ENCODE measurements at places on chromosomes 3 and 15.

DNA sequence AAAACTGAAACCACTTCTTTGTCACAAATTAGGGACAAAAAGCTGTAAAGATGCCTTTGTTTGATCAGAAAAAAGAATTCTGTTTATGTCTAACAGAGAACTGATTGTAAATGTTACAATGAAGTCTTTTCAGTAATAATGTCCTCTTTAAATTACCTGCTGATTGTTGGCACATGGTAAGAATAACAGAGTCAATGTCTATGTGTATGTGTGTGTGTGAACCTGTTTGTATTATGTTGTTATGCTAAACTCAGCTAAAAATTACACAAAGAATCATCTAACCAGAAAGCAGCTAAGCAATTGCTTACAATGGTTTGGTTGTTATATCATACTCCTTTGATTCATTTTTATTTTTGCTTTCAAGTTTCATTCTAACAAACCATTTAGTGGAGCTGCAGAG, 159.1 kb upstream of the PDZRN3 start:
- DNase-seq = no peak

DNA sequence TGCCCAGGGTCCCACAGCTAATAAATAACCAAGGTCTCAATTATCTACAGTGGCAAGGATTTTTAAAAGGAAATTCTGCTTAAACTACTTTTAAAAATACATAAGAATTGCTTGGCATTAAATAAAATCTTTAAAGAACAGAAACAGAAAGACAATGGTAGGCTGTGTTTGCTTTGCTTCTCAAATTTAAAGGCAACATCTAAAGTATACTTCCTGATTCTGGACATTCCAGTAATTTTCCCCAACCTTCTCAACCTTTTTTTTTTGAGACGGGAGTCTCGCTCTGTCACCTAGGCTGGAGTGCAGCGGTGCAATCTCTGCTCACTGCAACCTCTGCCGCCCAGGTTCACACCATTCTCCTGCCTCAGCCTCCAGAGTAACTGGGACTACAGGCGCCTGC, 5.3 kb downstream of the VPS13C start:
- DNase-seq = no peak

DNA sequence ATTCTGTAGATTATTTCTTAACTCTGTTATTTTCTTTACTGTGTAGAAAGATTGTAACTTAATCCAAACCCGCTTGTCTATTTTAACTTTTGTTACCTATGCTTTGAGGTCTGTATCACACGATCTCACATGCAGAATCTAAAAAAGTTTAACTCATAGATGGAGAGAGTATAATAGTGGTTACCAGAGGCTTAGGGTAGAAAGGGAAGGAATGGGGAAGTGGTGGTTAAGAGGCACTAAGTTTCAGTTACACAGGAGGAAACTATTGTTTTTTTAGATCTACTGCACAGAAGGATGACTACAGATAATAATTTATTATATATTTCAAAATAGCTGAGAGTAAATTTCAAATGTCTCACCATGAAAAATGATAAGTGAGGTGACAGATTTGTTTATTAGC, 515.2 kb downstream of the RSL24D1 start:
- DNase-seq = no peak

DNA sequence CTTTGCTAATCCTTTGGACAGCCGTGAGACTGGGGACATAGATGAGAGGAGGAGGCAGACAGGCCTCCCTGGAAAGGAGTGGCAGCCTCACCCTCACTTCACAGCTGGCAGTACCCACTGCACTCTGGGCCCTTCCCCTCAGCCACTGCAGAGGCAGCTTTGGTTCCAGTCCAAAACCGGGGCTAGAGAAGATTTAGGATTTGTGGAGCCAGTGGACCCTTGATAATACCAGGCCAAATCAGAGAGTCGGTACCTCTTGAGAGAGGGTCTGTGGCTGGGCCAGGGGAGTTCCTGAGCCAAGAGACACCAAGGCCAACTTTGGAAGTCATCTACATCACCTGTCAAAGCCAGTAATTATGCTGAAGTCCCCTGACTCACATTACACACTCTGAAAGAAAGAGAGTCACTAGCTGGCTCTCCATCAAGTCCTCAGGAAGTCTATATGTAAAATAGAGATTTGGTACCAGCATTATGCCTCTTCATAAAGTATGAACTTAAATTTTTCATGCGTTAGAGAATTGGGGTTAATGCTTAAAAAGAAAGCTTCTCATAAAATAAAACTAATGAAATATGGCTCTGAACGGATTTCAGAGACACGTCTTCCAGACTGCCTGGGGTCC, 244.1 kb upstream of the SEMA6D start:
- no peak for DNase-seq

GRCh38 chr15:43134157-43134635, 810 bp downstream of the TMEM62 start:
- peak; percentile 26 for DNase-seq

DNA sequence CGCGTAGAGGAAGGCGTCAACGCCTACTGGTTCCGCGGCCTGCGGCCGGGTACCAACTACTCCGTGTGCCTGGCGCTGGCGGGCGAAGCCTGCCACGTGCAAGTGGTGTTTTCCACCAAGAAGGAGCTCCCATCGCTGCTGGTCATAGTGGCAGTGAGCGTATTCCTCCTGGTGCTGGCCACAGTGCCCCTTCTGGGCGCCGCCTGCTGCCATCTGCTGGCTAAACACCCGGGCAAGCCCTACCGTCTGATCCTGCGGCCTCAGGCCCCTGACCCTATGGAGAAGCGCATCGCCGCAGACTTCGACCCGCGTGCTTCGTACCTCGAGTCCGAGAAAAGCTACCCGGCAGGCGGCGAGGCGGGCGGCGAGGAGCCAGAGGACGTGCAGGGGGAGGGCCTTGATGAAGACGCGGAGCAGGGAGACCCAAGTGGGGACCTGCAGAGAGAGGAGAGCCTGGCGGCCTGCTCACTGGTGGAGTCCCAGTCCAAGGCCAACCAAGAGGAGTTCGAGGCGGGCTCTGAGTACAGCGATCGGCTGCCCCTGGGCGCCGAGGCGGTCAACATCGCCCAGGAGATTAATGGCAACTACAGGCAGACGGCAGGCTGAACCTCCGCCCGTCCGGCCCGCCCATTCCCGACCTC, 4.1 kb downstream of the ISLR2 start:
- DNase-seq = no peak

- DNase-seq = no peak
Observed at GRCh38 chr3:196609805-196610515, 29.5 kb upstream of the NRROS start.

DNA sequence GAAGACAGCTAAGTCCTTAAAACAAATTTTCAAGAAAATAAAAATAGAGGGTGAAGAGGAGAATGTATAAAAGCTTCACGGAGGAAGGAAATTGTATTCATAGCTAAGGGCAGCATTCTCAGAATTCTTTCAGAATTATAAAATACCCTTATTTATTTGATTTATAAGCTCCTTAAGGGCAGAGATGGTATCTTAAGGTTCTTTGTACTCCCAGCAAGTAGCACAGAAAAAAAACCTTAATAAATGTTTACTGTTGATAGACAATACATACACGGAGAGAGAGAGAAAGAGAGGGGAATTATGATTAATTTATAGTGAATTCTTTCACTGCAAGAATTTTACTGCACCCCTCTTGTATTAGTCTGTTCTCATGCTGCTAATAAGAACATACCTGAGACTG, 375.6 kb upstream of the CCDC54 start:
- DNase-seq = no peak

- no peak for DNase-seq
Observed at GRCh38 chr3:146166826-146167225, 5.8 kb upstream of the PLOD2 start.

GRCh38 chr3:138367911-138368310, 19.5 kb downstream of the MRAS start:
- DNase-seq = no peak

DNA sequence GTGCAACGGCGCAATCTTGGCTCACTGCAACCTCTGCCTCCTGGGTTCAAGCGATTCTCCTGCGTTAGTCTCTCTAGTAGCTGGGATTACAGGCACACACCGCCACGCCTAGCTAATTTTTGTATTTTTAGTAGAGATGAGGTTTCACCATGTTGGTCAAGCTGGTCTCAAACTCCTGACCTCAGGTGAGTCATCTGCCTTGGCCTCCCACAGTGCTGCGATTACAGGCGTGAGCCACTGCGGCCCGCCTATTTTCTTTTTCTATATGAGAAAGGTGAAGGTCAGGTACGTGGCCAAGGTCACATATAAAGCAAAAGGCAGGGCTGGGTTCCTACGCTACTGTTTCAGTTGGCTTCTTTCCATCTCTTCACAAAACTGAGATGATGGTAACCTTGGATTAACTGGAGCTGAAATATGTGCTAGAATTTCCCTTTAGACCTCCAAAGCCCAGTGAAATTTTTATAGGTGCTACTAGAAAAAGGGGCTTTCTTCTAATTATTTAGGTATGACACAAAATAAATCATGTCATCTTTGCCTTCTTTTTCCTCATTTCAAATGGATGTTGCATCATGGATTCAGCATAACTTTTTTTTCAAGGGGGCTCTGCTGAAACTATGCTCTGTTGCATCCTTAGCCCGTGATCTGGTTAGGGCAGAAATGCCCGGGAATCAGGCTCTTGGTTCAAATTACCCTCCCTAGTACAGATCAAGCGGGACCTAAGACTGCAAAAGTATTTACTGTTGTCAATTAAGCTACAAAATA, 68.5 kb downstream of the MYO1E start:
- DNase-seq = no peak

GRCh38 chr3:46858456-46858855, 4.8 kb downstream of the MYL3 start:
- DNase-seq = no peak

DNA sequence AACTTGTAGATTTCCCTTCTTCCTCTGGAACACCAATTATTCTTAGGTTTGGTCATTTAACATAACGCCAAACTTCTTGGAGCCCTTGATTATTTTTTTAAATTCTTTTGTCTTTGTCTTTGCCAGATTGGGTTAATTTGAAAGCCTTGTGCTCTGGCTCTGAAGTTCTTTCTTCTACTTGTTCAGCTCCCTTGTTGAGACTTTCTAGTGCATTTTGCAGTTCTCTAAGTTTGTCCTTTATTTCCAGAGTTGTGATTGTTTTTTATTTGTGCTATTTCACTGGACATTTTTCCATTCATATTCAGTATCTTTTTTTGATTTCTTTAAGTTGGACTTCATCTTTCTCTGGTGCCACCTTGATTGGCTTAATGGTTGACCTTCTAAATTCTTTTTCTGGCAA, 55.5 kb downstream of the TM2D3 start:
- no peak for DNase-seq

DNA sequence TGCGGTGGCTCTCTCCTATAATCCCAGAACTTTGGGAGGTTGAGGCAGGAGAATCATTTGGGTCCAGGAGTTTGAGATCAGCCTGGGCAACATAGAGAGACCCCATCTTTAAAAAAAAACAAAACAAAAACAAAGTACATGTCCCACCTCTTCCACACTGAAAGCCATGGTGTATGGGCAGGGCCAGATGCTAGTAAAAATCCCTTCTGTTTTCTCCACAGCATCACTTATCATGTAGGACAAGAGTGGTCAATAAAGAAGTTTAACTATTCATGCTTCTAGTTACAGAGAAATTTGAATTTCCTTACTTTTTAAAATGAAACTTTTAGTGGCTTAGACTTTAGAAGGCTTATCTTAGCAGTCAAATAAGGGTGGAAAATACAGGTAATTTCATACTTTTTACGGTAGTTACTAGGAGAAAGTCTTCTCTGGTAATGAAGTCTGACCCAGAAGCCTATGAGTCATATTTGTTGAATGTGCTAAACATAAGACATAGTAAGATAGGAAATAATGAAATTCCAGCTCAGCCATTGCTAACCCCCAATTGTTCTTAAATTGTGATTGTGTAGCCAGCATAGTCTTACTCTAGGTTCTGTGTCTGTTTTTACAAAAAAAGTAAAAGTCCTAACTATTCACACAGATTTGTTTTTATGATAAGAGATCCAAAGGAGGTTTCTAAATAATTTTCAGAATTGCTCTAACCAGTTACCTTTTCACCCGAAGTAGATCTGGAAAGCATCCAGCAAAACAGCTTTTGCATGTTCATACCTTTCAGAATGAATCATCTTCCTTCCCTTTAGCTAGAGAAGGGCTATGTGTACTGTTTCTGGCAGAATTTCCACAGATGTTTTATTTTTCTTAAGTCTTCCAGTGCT, 16.4 kb upstream of the ZNF609 start:
- no peak for DNase-seq

DNA sequence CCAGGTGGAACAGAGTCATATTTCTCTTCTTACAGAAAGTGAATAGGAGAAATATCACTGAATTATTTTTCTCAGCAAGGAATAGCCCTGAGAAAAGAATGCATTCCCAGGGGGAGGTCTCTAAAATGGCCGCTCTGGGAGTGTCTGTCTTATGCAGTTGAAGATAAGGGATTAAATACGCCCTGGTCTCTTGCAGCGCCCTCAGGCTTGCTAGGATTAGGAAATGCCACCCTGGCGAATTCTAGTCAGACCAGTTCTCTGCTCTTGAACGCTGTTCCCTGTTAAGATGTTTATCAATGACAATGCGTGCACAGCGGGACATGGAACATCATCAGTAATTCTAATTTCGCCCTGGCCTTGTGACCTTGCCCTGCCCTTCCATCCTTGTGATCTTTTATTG, 949.0 kb upstream of the SEMA6D start:
- no peak for DNase-seq

Data from NCI-H2081 (cell line).